ENCODE measurements at places on chromosomes 4 and X.

DNA sequence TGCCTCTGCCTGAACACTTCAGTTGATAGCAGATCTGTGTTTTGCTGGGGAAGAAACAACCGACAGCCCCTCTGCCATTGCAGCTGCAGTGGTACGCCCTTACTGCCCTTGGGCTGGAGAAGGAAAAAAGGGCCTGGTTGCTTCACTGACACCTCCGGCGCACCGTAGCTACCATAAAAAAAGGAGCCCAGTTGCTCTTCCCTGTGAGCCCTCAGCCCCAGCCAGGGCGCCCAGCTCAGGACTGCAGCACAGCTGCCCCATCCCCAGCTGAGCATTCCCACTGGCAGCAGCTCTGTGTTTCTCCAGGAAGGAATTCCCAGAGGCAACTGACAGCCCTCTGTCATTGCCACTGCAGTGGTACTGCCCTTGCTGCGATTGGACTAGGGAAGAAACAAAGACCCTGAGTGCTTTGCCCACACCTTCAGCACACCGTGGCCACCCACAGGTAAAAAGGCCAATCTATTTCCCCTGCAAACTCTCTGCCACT lies 142.7 kb downstream of the DKK2 start:
- DNase-seq, result no peak

DNA sequence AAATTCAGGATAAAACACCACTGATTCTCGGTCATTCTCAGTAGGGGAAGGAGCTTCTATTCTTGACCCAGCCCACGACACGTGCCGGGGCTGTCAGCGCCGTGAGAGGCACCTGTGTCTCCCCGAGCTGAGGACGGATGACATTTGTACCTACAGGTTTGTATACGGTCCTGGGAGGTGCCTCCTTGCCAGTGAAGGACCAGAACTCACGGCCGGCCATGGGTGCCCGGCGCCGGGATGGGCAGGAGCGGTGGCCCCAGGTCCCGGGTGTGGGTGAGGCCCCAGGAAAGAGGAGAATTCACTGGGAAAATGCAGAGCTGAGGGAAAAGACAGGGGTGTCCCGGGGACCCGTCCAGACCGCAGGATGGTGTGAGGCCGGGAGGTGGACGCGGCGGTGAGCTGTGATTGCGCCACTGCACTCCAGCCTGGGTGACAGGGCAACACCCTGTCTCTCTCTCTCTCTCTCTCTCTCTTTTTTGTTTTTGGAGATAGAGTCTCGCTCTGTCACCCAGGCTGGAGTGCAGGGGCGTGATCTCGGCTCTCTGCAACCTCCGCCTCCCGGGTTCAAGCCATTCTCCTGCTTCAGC lies 48.9 kb upstream of the PPP2R3B start:
- no peak for DNase-seq

DNA sequence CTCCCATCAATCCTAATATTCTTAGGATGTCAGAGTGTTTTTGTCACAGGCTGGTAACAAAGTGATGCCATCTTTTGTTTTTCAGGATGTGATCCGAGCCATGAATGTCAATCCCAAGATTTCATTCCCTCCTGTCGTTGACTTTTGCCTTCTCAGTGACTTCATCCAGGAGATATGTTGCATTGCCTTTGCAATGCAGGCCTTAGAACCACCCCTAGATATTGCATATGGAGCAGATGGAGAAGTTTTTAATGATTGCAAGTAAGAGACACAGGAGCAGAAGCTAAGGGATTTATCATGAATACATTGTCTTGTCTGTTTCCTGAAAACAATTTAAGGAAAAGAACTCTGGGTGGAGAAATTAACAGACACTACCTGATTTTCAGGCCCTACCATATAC lies 28.6 kb downstream of the SPATA18 start:
- no peak for DNase-seq

DNA sequence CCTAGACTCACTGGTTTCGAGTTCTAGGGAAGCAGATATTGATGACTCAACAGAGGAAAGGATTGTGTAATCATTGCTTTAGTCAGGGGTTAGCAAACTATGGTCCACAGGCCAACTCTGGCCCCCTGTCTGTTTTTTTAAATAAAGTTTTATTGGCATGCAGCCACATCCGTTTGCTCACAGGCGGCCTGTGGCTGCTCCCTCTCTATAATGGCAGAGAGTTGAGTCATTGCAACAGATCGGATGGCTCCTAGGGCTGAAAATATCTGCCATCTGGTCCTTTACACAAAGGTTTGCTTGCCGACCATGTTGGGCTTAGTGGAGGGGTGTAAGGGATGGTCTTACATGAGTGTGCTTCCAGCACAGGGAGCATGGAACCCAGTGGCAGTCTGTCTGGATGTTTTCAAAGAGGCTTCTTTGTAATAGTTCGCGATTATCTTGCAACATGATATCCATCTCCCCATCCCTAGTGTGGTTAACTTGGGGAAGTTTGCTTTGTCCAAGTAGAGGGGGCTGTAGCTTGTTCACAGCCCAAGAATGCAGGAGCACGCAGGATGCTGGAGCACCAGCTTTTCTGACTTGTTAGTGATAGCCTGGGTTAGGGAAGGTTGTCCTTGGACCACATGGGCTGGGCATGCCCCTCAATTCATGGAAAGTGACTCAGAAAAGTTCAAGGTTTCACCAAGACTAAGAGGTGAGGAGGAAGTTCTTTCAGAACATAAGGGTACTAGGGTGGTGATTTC lies 59.3 kb upstream of the CLDN34 start:
- DNase-seq, result no peak

DNA sequence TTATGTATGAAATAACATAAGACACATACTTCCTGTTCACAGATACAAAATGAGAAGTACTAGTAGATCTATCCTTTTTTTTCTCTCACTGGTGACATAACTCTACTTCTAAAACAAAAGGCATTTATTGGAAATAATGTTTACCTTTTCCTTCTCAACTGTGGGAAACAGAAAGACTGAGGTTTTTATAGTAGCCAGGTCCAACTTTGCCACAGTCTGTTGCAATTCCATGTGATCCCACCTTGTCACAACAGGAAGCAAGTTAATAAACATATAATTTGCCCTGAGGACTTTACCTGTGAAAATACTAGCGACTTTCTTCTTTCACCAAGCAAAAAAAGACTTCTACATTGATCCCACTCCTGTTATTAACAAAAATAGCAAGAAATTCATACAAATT lies 475.8 kb downstream of the PDGFC start:
- DNase-seq, result no peak

DNA sequence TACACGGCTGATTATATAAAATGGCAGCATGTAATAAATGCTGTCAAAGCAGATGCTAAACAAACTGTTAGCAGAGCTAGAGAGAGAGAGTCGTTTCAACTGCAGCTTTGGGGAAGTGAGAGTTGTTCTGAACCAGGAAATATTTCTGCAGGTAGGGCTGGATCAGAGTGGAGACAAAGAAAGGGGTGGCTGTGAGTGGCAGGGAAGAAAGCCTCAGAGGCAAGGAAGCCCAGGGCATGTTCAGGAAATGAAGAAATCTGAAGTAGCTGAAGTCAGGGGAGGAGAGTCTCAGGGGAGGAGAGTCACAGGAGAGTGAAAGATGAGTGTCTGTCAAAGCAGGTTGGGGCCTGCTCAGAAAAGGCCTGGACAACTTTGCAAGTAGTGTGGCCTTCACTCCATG lies 48.4 kb upstream of the RPS6KA3 start:
- no peak for DNase-seq

- no peak for DNase-seq
Observed at GRCh38 chrX:131881194-131881593, 141.9 kb upstream of the STK26 start.

DNA sequence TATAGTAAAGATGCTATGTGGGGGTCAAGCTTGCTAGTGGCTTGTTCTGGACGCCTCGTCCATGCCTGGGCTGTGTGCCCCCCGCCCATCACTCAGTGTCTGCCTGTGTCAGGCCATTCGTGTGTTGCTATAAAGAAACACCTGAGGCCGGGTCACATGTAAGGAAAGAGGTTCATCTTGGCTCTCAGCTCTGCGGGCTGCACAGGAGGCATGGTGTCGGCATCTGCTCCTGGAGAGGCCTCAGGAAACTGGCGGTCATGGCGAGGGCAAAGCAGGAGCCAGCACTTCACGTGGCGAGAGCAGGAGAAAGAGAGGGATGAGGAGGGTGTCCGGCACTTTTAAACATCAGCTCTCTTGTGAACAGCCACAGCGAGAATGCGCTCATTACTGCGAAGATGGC lies 25.2 kb downstream of the PIGG start:
- DNase-seq, result no peak

GRCh38 chrX:1476682-1477081 lies 24.0 kb upstream of the ASMTL start:
- DNase-seq, result no peak

DNA sequence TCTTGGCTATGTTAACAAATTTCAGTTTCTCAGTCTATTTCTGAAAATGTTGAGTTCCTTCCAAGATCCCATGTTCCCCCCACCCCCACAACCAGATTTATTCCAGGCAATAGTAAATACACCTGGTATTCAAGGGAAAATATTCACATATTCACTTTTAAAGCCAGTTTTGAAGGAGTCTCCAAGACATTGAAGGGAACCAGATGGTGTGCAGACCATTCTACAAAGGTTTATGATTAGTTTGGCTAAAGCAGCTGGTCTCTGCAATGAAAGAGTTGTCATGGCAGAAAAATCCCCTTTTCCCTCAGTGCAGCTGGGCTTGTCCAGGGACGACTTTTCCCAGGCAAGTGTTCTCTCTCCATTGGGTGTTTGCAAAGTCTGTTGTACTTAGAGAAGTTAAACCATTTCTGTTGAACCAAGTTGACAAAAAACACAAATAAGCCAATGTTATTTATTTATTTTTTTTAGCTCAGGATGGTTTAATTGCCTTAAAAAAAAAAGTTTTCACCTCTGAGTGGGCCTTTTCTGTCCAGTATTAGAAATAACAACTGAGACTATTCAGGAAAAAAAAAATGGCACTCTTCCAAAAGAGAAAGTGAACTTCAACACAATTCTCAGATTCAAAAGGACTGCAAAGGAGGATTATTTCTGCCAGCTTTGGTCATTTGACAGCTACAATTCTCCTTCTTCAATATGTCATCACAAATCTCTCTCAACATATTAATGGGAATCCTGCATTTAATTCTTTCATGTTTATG lies 410.6 kb downstream of the IL1RAPL1 start:
- DNase-seq, result no peak

DNA sequence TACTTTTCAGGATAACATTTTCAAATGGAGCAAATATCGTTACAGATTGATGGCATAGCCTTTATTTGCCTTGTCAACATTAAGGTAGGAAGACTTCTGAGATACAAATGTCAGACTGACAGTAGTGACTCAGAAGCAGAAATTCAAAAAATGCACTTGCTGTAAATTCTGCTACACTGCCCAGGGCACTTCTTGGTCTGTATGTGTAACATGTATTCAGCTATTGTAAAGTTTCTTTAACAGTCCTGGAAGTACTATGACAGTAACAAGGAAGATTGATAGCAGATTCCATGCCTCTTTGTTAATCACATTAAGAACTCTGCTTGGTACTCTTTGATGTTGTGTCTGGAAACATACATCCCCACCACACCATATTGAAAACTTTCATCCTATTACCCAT lies 69.6 kb upstream of the PCDH18 start:
- no peak for DNase-seq

GRCh38 chr4:75922588-75922987 lies 18.2 kb downstream of the NAAA start:
- DNase-seq, result no peak

DNA sequence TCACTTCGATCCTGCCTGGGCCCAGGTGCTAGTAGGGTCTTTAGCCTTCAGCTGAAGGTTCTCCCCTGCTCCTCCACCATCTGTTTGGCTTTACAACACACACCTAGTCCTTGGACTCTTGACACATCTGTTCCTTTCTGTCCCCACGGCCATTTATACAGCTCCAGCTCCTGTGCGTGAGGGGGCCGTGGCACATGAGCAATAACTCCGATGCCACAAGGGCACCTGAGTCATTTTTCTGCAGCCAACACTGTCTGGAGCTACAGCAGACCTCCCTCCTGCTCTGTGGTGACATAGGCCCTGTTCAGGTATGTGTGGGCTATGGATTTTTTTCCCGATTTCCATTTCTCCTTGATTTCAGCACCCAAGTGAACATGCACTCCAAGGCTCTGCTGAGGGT lies 44.7 kb upstream of the BCOR start:
- no peak for DNase-seq

DNA sequence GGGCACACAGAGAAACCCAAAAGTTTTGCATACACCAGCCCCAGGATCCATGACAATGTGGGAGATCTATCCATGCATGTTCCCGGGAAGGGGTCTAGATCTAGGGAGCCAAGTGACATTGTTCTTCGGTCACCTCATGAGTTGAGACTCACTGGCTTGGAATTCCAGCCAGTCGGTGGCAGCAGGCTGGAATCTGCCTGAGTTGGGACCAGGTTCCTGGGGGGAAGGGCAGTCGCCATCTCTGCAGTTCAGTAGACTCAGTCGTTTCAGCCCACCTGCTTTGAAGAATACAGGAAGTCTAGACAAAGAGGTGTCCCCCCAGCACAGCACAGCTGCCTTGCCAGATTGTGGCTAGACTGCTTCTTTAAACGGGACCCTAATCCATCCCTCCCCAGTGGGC lies 46.0 kb upstream of the PBDC1 start:
- no peak for DNase-seq

DNA sequence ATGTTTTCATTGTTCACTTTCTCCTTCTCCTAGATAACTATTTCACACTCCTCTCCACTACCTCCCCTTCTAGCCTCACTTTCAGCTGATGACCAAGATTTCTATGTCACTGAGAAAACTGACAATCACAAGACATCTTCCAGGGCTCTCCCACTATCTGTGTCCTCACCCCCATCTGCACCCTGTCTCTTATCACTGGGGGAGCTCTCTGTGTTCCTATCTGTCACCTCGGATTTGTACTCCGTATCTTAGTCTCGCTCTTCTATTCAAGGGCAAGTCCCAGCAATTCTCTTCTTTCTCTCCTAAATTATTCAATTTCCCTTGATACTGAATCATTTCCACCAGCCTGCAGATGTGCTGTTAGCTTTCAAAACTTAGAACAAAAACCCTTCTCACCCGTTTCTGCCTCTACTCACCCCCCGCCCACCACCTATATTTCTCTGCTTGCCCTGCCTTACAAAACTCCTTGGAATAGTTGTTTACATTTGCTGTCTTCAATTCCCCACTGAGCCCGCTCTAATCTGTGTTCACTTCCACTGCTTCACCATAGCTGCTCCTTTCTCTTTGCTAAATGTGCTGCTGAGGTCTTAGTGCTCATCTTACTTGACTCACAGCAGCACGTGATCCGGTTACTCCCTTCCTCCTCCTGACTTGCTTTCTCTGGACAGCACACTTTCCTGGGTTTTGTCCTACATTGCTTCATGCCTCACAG lies 293.2 kb downstream of the UNC5C start:
- DNase-seq, result no peak

- DNase-seq, result no peak
Observed at GRCh38 chr4:95155759-95156451, 392.9 kb downstream of the UNC5C start.

- no peak for DNase-seq
Observed at GRCh38 chr4:57043347-57044251, 64.9 kb downstream of the POLR2B start.

- DNase-seq, result no peak
Observed at GRCh38 chr4:98758182-98758581, 99.8 kb upstream of the TSPAN5 start.
